Stimulated activated CD8-positive, alpha-beta memory T cell treated with anti-CD3 and anti-CD28 coated beads, Interleukin-4, amount 100 ng/mL, for 1 hour (primary cell): ENCODE measurements at places on chromosomes 4 and X.

DNA sequence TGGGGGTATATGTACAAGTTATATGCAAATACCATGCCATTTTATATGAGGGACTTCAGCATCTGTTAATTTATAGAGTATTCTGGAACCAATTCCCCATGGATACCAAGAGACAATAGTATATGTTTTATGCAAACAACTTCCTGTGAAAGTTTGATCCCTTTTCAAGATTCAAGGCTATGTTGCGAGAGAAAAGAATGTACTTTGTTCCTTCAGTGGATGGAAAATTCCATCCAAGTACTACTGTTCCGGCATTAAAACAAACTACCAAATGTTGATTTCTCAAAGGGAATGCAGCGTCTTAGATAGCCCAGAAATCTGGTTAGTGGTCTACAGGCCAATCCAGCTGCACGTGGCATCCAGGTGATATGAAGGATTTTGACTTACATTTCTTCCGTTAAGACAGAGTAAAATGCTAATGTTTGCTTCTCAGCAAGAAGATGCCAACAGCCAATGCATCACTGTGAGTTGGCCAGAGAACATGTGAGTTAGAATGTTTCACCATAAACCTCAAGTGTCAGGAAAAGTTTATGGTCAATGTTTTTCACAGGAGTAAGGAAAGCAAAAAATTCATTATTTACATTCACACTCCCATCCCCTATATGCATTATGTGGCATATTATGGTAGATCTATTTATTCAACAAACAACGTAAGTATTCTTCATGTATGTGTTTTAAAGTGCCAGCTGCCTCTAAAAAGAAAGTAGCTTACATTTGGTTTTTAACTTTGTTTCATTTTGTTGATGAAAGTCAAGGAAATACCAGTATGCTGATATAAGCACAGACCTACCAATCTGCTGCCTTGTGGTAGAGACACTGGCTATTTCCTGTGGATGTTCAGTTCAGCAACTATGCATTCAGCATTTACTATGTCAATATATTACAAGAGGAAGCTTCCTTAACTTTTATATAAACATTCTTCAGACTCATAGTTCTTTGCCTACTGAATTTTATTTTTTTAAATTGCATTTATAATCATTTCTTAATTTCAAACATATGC, 44.4 kb downstream of the METTL14 start:
- no peak for DNase-seq

- no peak for DNase-seq
These were observed 12.9 kb upstream of the WDR1 start for GRCh38 chr4:10129196-10130177.

GRCh38 chr4:164482758-164483157, 271.2 kb upstream of the SMIM31 start:
- no peak for DNase-seq

DNA sequence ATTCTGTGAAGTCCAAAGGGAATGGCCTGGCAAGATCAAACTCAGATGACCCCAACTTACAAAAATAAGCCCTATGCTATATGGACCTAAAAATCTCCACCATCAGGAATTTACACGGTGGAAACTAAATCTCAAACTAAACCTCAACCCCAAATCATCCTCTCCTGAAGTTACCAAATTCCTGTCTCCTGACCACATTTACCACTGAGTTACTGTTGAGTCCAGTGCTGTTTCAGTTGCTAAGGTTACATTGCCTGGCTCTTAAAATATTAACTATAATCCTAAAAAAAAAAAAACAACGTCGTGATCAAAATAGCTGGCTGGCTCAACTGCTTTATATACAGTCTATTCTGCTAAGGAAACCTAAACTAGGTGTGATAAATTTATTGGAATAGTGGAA, 315.2 kb upstream of the SLIT2 start:
- no peak for DNase-seq

GRCh38 chrX:122813876-122814275, 370.2 kb upstream of the GRIA3 start:
- no peak for DNase-seq

GRCh38 chr4:10281996-10282395, 165.4 kb upstream of the WDR1 start:
- no peak for DNase-seq

DNA sequence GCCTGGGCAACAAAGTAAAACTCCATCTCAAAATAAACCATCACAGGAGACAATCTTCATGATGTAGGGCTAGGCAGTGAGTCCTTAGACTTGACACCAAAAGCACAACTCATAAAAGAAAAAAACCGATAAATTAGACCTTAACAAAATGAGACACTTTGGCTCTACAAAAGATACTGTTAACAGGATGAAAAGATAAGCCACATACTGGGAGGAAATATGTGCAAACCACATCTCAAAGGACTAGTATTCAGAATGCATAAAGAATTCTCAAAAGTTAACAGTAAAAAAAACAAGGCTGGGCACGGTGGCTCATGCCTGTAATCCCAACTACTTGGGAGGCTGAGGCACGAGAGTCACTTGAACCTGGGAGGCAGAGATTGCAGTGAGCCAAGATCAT, 13.2 kb downstream of the EFHC2 start:
- no peak for DNase-seq

DNA sequence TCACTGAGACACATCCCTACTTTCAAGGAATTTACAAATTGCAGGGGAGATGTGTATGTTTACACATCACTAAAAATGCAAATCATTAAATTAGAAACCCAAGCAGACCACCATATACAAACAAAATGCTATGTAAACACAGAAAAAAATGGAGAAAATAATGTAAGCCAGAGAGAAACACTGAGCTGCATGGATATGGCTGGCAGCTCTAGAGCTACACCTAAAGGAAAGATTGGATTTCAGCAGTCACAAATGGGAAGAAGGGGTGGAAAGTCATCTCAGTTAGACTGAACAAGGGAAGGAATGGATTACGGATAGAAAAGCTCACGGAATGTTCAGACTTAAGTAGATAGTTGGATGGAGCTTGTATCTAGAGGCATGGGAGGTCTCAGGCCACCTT, 186.3 kb downstream of the MOSPD2 start:
- no peak for DNase-seq

- DNase-seq, result no peak
These were observed 782.5 kb downstream of the FAT4 start for GRCh38 chr4:126097155-126097799.
